Esophagus mucosa (tissue), 1 donor: ENCODE measurements at places on chromosomes 3 and 15.

GRCh38 chr3:79887213-79887612, 119.4 kb upstream of the ROBO1 start:
- no peak for ATAC-seq

DNA sequence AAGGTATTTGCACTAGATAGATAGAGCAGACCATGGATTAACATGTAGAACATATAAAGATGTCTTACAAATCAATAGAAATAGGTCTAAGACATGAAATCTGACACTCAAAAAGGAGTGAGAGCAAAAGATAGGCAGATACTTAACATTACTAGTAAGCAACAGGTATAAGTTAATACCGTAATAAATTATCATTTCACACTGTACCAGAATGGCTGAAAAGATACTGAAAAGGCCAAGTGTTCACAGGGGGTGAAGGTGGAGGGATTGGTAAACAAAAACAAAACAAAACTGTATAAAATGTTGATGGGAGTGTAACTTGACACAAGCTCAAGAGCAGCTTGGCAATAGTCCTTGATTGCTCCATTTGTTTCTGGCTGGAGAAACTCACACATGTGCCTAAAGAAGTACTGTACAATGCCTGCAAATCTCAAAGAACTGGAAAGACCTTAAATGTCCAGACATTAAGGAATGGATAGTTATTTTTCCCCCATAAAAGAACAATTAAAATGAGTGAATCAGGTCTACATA, 3.5 kb downstream of the NSMCE3 start:
- no peak for ATAC-seq

GRCh38 chr3:165103616-165104015, 25.3 kb upstream of the SI start:
- no peak for ATAC-seq

- ATAC-seq = peak; percentile 81
Measured at GRCh38 chr3:13884851-13885703, 5.2 kb upstream of the WNT7A start.

- ATAC-seq = no peak
Measured at GRCh38 chr3:188174317-188175044, 20.5 kb downstream of the LPP start.
